ENCODE measurements at places on chromosomes 11 and 22.

DNA sequence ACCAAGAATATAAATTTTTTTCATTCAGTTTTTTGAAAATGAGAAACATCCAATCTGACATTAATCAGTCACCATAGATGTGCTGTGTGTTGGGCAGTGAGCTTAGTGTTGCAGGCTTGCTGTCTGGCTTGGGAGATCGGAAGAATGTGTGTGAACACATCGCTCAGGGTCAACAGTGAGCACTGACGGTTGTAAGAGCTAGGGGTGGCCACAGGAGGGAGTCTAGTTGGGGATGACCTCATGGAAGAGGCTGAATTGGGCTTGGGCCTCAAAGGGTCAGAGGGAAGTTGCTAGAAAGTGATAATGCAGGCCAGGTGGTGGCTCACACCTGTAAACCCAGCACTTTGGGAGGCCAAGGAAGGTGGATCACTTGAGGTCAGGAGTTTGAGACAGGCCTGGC, 375.4 kb downstream of the DDX10 start:
- no peak for DNase-seq

DNA sequence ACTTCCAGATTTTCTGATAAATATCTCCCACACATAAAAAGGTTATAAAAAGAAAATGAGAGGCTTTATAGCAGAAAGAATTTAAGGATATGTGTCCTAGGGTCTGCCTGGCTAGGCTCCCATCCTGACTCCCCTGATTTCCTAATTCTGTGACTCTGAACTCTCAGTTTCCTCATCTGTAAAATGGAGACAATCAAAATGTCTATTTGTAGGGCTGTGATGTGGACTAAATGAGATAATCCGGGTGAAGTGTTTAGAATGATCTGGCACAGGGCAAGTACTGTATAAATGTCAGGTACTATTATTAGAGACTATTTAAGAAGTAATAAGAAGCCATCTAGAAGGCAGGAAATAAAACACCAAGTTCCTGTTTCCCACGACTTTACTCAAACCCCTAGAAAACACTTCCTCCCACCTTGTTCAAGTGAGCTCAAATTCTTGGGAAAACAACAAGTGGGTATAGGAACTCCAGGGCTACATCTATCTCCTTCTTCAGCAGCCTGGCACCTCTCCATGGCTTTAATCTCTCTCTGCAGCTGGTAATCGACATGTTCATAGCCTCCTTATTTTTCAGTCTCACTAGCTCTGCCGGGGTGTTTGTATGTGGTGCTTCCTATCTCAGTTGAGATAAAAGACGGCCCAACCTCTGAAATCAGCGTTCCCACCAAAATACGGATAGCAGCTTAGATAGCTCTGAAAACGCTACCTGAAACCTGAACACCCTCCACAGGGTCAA, 6.7 kb downstream of the ASCC2 start:
- no peak for DNase-seq

- DNase-seq: no peak
Measured at GRCh38 chr11:123302751-123303195, 107.7 kb upstream of the CLMP start.

GRCh38 chr22:40708177-40708576, 28.9 kb downstream of the MCHR1 start:
- no peak for DNase-seq

- DNase-seq: no peak
Measured at GRCh38 chr22:19942157-19943081, 801 bp upstream of the TXNRD2 start.

Data from LoVo (cell line).